Omental fat pad (tissue), 4 donors: ENCODE measurements at places on chromosomes 16 and 17.

GRCh38 chr17:37124821-37125173, 176.0 kb downstream of the AATF start:
- DNase-seq = no peak

- DNase-seq = no peak
These were observed 17.3 kb upstream of the RBL2 start for GRCh38 chr16:53417011-53417410.

- DNase-seq = no peak
These were observed 9.5 kb upstream of the UNK start for GRCh38 chr17:75774991-75775668.

GRCh38 chr17:44218344-44219107, 949 bp downstream of the UBTF start:
- no peak for DNase-seq

GRCh38 chr17:8212312-8213180, 2.2 kb upstream of the AURKB start:
- DNase-seq = no peak

- no peak for DNase-seq
These were observed 28.4 kb downstream of the PRMT7 start for GRCh38 chr16:68339214-68339613.

DNA sequence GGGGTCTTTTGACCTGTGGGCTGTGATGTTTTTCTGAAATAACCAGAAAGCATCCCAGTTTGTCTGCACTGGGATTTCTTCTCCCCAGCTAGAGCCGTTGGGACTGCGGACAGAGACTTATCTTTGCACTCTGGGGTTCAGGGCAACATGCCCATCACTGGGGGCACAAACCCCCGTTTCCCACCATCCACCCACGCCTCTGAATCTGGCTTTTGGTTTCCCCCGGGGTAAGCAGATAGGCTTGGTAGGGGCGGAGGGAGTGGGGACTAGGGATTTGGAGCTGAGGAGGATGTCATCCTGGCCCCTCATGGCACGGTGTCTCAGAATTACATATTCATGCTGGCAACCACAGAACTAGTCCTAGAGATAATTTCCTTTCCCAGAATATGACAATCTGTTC, 68.6 kb downstream of the CCDC182 start:
- DNase-seq = no peak

- DNase-seq = no peak
These were observed 10.4 kb upstream of the GJD3 start for GRCh38 chr17:40374821-40375498.

- no peak for DNase-seq
These were observed 9.4 kb downstream of the GCGR start for GRCh38 chr17:81813371-81813684.

- no peak for DNase-seq
These were observed 114.0 kb upstream of the METRNL start for GRCh38 chr17:82965371-82965770.
